ENCODE measurements at places on chromosomes 13 and 19.

- no peak for DNase-seq
Measured at GRCh38 chr19:43439709-43440063, 25.0 kb downstream of the TEX101 start.

DNA sequence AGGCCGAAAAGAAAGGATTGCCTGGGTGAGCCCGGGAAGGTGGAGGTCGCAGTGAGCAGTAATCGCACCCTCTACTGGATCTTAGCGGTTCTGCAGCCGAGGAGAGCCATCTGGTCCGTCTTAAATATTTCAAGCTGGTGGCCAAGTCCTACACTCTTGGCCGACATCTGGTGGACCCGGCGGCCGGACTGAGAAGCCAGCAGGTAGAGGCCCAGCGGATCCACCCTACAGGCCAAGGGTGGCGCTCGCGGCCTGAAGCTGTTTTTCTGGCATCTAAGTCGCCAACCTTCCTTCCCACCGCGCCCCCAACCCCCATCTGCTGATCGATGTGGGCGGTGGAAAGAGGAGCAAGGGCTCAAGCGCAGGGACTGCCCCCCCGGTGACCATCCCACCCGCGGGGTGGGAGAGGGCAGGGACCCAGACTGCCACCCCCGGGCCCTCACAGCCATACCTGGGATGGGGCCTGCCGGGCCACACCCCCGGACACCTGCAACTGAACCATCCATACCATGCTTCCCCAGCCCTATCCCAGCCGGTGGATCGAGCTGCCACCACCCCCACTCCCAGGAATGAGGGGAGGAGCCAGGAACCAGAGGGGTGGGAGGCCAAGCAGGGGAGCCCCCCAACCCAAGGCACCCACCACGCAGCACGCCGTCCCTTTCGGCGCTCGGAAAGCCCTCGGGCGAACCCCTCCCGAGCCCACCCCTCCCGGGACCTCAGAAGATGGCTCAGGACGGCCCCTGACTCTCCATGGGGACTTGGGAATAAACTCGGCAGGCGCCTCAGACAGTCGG lies 46.3 kb upstream of the ZNF730 start:
- no peak for DNase-seq

DNA sequence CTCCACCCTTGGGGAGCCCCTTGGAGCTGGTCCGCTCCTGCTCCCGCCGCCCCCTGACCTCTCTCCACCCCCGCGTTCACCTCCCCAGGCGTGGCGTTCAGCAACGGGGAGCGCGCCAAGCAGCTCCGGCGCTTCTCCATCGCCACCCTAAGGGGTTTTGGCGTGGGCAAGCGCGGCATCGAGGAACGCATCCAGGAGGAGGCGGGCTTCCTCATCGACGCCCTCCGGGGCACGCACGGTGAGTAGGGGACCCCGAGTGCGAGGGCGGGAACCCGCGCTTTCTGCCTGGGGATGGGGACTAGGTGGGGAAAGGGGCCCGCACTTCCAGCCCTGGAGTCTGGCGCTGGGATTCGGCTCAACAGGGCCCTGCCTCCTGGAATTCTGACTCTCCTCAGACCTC lies 1.7 kb downstream of the CYP2A13 start:
- DNase-seq: no peak

- no peak for DNase-seq
Measured at GRCh38 chr19:41928221-41928683, at the start of gene ERFL. Gene ERFL (minus strand): TSS chr19:41928449. CDS start chr19:41912919, 15,530 bp downstream.

DNA sequence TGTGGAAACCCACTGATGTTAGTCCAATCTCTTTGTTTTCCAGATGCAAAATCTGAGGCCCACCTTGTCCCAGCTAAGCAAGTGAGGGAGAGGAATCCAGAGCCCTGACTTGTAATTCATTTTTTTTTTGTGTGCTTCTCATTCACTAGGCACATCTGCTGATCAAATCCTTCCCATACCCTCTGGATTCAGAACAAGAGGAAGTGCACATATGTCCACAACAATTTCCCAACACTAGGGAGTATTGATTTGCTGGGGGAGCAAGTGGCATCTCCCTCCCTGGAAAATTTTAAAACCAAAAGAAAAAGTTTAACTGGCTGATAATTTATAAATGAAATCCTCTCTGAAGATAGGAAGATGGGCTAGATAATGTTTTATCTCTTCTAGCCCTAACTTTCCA lies 94.6 kb upstream of the RFC3 start:
- no peak for DNase-seq

- no peak for DNase-seq
Measured at GRCh38 chr13:50616101-50616500, 227.4 kb downstream of the DLEU7 start.

- peak; percentile 93 for DNase-seq
Measured at GRCh38 chr19:1250437-1251260, 2.3 kb downstream of the MIDN start.

DNA sequence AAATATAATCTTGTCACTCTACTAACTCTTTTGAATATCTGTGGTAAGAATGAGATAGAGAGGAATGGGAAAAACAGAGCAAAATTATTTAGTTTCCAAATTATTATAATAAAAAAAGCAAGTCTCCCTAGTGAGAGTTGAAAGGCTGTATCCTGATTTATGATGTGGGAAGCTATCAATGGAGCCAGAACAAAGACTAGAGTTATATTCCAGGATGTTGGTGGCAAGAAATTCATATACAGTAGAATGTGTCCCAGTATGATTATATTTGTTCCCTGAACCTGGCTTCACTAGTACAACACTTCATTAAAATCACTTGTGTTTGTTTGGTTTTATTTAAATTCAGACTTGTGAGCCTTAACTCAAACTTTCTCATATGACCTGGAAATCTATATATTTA lies 630.3 kb downstream of the GPC5 start:
- DNase-seq: no peak

- no peak for DNase-seq
Measured at GRCh38 chr13:51191743-51192142, 30.5 kb upstream of the FAM124A start.

DNA sequence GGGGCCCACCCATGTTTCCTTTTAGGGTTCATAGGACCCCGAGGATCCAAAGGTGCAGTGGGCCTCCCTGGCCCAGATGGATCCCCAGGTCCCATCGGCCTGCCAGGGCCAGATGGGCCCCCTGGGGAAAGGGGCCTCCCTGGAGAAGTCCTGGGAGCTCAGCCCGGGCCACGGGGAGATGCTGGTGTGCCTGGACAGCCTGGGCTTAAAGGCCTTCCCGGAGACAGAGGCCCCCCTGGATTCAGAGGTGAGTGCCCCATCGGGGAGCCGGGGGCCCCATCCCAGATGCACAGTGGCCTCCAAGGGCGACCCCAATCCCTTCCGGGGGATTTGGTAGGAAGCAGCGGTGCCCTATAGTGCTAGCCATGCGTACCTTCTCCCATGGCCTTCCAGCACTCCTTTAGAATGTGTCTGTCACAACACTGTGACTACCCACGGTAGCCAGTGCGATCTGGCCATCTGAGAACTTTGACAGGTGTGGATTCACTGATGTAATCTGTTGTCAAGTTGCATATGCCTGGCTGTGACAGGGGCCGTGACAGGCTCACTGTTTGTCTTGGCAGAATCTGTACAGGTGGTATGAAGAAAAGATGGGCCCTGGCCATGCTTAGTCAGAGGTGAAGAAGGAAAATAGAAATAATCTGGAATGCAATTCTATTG lies 88.5 kb downstream of the RAB20 start:
- no peak for DNase-seq

GRCh38 chr13:34833562-34834182 lies 108.4 kb upstream of the NBEA start:
- no peak for DNase-seq

DNA sequence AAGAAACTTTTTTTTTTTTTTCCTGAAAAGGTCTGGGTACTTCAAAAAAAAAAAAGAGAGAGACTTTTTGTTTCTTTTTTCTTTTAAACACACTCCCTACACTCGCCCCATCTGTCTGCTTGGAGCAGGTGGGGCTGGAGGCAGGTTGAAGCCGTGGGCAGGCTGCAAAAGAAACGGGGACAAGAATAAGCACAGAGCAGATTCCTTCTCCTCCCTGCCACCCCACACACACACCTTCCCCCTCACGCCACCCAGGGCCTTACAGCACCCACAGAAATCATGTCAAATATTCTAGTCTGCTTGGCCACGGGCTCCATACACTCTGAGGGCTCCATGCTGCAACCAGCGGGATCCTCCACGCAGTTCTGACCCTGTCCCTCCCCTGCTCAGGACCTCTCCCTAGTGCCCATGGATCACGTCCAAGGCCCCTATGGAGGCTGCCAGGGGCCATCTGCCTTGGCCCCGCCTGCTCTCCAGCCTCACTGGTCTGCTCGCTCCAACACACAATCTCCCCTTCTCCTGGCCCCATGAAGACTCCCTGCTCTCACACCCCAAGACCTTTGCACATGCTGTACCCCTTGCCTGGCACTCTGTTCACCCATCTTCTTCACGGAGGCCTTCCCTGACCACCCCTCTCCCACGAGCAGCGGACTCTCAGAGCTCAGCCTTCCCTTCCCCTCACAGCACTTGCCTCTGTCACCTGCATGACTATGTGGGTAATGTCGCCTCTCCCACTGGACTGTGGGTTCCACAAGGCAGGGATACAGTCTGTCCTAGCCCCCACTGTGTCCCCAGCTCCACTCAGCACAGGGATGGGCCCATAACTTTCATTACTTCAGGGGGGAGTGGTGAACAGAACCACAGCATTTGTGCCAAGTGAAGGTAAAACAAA lies 11.4 kb downstream of the AKT2 start:
- DNase-seq: no peak

- DNase-seq: no peak
Measured at GRCh38 chr13:26348966-26349365, 95.0 kb downstream of the CDK8 start.

DNA sequence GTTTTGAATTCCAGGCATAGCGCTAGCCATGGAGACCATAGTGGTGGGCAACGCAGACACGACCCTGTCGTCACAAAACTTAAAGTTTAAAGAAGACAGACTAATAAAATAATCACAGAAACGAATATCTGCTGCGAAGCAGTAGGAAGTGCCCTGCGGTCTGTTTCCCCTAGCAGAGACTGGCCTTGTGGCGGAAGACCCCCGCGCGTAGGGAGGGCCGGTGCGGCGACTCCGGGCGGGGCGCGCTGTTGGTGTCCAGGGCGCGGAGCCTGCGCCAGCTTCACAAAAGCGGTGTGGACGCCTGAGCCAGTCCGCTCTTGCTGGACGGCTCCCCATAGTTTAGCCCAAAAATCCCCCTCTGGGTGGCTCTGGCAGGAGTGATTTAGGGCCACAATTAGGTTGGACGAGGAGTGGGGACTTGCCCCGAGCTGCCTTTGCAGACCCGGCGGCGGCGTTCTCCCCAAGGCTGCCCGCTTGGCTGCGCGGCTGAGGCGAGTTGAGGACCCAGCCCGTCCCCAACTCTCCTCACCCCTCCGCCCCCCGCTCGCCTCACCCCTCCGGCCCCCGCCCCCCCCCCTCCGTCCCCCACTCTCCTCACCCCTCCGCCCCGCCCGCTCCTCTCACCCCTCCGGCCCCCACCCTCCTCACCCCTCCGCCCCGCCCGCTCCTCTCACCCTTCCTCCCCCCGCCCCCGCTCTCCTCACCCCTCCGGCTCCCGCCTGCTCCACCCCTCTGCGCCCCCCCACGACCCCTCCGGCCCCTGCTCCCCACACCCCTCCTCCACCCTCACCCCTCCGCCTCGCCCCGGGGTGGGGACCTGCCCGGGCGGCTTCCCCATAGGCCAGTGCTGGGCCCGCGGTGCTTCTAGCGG lies 14.2 kb upstream of the LATS2 start:
- DNase-seq: peak; percentile 70

DNA sequence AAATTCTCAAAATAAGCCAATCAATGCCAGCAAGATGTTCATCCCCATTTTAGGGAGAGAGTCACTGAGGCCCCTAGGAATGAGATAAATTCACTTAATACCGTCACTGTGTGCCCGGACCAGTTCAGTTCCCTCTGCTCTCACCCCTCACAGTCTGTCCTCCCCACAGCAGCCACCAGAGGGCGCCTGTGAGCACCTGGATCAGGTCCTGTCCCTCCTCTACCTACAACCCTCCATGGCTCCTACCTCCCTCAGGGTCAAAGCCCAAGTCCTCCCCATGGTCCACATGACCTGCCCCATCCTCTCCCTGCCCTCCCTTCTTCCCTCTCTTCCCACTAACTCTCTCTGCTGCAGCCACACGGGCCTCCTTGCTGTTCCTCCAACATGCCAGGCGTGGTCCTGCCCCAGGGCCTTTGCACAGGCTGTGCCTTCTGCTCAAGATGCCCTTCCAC lies 42.0 kb upstream of the NFIC start:
- DNase-seq: no peak

DNA sequence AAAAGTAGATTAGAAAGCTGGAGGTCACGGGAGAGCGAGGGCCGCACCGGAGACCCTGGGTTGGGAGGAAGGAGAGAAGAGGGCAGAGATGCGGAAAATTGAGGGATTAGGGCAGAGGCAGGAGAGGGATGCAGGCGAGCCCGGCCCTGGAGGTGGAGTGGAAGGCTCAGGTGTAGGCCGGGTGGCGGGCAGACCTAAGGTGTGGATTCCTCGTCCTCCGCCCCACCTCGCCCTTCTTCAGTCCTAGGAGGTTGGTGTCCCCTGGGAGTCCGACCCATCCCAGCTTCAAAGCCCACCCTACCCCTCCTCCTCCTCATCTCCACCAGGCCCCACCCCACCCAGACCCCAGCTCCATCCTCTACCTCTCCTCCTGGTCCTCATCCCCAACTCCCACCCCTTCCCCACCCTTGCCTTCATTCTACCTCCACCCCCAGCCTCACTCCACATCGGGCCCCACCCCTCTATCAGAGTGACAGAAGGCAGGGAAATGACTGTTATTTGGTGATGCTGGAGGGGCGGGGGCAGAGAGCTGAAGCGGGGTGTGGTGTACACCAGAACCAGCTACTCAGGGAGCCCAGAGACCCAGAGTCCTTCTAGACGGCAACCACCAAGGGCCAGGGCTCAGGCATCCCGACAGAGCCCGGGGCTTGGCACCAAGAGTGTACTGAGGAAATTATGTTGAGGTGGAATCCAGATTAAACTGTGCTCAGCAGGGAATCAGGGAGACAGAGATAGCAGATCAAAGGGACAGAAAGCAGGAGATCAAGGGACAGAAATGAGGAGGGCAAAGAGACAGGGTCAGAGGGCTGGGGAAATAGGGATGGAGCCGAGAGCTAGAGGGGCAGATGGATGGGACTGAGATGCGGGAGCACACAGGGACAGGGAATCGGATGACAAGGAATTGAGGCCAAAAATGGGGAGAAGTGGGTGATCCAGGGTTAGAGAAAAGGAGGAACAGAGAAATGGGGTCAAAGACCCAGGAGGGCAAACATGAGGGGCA lies 6.4 kb downstream of the ERFL start:
- DNase-seq: no peak

DNA sequence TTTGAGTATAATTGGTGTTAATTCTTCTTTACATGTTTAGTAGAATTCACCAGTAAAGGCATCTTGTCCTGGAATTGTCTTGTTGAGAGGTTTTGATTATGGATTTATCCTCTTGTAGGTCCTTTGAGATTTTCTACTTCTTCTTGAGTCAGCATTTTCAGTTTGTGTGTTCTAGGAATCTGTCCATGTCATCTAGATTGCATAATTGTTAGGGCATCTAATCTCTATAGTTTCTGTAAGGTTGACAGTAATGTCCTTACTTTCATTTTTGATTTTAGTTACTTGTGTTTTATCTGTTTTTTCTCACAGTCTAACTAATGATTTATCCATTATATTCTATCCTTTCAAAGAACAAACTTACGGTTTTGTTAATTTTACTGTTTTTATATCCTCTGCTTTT lies 492.0 kb downstream of the FGF9 start:
- no peak for DNase-seq
